Left cardiac atrium (tissue), 4 donors: ENCODE measurements at places on chromosomes 4 and X.

- no peak for DNase-seq
Observed at GRCh38 chr4:121898150-121898549, 27.9 kb upstream of the BBS7 start.

DNA sequence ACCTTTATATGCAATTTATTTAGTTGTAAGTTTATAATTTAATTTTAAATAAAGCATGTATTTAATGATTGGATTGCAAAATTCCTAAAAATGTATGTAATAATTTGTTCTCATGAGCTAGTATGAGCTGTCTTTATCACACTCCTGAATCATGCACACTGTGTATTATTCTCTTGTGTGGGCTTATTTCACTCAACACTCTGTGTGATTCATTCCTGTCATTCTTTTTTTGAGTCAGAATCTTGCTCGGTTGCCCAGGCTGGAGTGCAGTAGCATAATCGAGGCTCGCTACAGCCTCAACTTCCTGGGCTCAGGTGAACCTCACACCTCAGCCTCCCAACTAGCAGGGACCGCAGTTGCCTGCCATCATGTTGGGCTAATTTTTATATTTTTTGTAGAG is 123.1 kb upstream of the SLC34A2 start:
- no peak for DNase-seq

DNA sequence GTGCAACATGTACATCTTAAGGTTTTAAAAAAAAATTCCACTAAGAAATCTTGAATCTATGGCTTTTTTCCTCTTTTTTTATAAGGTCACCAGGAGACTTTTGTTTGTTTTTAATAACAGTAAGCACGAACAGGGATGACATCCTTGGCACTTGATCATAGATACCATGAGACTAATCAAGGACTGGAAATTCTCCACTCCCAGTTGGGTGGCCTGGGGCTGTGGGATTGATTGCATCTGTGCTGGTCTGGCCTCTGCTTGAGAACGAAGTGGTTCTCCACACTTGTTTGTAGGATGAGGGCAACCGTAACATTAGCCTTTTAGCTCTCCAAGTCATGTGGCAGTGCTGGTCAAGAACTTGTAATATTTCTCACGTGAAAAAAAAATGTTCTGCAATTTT is 35.4 kb downstream of the SNX25 start:
- DNase-seq = no peak

DNA sequence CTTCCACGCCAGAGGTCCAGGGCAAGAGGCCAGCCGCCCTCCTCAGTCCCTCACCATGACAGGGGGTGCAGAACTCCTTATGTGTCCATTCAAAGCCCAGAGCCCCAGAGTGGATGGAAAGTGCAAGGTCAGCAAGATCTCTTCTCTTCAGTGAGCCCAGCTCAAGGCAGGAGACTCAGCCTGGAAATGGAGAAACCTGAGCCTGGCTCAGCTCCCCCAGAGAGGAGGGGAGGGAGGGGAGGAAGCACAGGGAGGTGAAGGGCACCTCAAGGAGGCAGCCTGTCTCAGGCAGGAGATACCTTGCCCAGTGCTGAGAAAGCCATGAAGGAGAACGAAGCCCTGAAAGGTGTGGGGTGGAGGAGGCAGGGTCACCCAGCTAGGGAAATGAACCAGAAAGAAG is 121.8 kb upstream of the PJA1 start:
- no peak for DNase-seq

DNA sequence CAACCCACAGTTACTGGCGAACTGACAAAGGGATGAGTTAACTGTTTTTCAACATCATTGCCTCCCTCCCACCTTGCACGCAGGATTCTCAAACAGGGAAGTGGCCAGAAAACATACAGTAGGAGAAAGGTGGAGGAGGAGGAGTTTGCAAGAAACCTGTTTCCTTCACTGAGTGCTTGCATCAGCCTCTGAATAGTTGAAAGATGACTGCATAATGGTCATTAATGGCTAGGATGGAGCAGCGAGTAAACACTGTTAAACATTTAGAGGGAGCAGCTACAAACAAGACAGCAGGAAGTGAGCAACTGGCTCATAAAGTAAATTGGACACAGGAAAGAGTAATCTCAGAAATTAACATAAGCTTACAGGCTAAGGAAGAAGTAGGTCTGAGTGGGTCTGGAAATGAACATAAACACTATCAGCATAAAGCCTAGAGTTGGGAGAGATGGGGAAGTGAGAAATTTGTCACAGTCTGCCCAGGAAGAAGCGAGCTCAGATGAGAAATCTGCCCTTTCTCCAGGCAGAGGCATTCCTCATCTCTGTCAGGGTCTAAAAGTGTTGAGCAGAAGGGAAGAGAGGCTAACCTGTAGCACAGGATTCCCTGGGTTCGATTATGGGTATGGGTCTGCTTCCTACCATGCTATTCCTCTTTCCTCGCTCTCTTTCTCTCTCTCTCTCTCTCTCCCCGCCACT is 38.6 kb downstream of the TRPC5OS start:
- DNase-seq = no peak

DNA sequence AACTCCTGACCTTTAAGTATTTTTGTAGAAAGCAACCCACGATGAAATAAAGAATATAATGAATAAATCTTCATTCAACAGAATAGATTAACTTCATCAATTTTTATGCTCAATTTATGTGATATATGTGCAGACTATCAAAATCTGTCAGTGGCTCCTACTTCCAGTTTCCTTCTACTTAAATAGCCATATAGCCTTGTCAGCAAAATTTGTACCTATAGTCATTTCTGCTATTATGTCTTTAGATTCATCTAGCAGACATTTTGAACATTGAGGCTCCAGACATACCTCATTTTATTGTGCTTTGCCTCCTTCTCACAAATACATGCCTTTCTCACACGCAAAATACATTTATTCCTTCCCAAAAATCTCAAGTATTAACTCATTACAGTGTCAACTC is 971.7 kb downstream of the FAM133A start:
- no peak for DNase-seq

GRCh38 chr4:111228874-111229273 is 606.0 kb upstream of the PITX2 start:
- no peak for DNase-seq

DNA sequence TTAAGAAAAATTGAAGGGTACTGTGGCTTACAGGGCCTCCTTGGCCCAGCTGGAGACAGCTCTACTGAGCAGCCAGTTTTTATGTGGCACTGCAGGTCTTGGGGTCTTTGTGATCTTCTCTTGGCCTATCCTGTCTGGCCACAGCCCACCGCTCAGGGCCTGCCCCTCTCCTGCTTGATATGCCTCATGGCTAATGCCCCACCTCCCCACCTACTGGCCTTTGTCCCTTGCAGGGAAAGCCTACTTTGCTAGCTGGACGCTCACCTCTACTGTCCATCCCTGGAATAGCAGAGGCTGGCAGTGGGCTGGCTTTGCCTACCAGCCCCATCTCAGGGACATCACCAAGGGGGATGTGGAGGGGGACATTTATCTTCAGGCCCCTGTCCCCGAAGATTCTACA is 134.1 kb downstream of the PJA1 start:
- DNase-seq = no peak

- DNase-seq = no peak
Observed at GRCh38 chr4:128371001-128371777, 83.6 kb upstream of the PGRMC2 start.

DNA sequence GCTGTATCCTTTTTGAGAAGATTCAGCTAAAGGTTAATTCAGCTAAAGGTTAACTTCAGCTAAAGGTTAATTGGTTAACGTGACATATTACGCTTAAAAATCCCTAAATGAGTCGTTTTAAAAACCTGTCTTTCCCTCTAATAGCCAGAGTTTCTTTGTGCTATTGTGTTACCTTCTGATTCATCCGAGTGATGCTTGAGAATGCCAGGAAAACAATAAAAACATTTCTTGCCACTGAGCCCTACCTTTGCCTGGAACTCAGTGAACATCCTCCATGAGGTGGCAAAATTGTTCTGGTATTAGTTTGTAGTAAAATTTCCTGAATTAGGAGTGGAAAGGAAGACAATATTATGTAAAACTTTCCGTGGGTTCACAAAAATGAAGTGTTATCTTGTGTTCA is 13.7 kb upstream of the TMPRSS11E start:
- DNase-seq = no peak

DNA sequence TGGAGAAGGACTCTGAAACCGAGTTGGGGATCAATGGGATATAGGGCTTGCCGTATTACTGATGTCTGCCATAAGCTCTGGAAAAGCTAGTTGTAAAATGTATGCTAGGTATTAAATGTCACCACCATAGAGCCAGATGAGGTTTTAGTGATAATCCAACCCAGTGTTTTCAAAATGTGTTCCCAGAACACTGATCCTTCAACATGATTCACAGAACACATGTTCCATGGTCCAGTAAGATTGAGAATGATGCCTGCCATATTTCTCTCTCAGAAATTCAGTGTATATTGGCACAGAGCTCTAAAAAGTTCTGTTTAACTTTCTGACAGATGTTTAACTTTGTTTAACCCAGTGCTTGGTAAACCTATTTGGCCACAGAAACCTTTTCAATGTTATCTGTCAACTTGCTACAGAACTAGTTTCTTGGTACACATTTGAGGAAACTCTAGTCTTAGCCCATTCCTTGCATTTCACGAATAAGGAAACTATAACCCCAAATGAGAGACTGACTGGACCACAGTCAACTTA is 160.2 kb downstream of the PALLD start:
- DNase-seq = no peak

DNA sequence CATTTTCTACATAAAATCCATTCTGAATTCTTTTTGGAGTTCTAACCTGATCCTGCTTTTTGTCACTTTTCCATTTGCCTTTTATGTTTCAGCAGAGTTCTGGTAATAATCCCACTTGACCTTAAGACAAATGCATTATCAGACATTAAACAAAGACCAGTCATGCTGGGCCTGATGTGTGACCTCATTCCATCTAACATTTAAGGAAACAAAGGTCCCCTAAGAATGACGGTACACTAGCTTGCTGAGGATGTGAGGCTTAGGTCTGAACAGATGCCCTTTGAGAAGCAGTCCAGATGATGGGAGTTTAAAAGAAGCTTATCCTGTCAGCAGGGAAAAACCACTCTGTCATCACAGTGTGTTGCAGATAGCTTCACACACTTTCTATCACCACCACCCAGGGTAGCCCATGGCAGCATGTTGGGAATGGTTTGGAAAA is 38.1 kb upstream of the PDE5A start:
- DNase-seq = no peak
